ENCODE measurements at places on chromosomes 3 and 15.
A peak's percentile ranks its signal among the peaks of the same experiment; 100 is the strongest.

GRCh38 chr3:10816019-10816862 lies at the start of gene SLC6A11:
TSS of gene SLC6A11 (plus strand) at chr3:10816228. CDS start at chr3:10816266, 38 bp downstream.
- no peak for DNase-seq

- no peak for DNase-seq
Observed at GRCh38 chr3:181253796-181254195, 264.3 kb upstream of the DNAJC19 start.

DNA sequence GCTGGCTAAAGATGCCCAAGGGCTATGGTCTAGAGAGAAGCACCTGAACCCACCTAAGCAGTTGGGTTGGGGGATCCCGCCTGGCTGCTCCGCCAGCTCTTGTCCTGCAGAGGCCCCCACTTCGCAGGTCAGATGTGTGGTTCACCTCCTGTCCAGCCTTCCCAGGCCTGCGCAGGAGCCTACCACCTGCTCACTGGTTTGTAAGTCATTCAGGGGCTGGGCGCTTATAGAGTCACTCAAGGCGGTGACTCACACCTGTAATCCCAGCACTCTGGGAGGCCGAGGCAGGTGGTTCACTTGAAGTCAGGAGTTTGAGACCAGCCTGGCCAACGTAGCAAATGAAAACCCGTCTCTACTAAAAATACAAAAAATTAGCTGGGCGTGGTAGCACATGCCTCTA lies 3.9 kb upstream of the FURIN start:
- no peak for DNase-seq

DNA sequence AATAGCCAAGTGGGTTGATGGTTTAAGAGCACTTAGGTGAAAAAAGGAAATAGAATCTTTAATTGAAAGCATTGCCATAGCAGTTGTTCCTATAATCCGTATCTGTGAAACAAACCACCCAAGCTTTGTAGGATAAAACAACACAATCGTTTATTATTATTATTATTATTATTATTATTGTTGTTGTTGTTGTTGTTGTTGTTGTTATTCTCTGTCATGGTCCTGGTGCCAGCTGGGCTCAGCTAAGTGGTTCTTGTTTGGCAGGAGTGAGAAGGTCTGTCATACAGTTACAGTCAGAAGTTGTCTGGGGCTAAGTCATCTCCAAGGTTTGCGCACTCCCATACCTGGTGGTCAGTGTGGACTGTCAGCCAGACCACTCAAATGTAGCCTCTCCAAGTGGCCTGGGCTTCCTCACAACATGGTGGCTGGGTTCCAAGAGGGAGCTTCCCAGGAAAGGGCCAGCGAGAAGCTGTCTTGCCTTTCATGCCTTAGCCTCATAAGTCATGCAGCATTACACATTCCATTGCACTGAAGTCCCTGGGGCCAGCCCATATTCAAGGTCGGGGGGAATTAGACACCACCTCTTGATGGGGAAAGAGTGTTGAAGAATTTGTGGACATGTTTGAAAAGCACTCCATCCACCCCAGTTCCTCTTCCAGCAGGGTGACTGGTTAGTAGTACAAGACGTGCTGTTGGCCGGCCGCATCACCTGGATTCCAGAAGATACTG lies 54.3 kb upstream of the FGD5 start:
- DNase-seq: no peak

GRCh38 chr15:78438619-78439285 lies 736 bp downstream of the IREB2 start:
- peak; percentile 37 for DNase-seq

Measured in activated naive CD4-positive, alpha-beta T cell (primary cell).